ENCODE measurements at places on chromosomes 4 and X. TPM values are rescaled to one million over a fixed set of nuclear protein-coding genes. Genes with fewer than 3 reads are reported as not detected.

DNA sequence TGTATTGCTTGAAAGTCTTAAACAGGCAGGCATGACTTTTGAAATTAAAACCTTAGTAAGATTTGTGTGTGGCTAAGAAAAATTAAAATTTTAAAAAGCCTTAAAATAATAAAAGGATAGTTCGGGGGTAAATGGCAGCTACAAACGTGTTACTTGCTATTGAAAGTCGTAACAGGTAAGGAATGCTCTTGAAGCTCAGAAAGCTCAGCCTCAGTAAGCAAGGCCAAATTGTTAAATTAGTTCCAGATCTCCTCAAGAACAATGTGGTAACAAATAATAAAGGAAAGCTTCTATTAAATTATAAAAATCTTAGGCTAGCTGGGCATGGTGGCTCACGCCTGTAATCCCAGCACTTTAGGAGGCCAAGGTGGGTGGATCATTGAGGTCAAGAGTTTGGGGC lies 25.5 kb downstream of the PRMT9 start:
- H3K4me1 ChIP-seq, result peaks cover 12% of the 10 kb centered on the region
- H3K36me3 ChIP-seq, result peaks cover 4% of the 10 kb centered on the region
- no peak overlapping the region for H3K4me3 ChIP-seq
- H3K27me3 ChIP-seq, result no peaks in the 10 kb centered on the region
- DNase-seq, result no peak
- H3K27ac ChIP-seq, result no peak overlapping the region

DNA sequence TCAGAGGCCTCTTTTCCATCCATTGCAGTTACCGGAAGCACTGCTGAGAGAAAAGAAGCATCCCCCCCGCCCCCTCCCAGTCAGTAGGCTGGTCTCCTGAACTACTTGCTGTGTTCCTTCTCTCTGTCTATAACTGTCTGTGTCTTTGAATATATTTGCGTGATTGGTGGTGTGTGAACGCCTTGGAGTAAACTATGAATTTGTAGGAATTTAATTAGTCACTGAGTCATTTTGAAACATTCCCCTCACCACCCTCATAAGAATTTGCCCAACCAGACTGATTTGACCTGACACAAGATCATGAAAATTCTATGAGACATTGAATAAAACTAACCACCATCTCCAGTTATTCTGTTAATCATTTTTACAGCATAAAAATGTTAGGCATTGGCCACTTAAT lies 6.7 kb upstream of the NXF3 start:
- DNase-seq, result no peak
- H3K27ac ChIP-seq, result no peak overlapping the region
- no peak overlapping the region for H3K4me3 ChIP-seq
- no peaks in the 10 kb centered on the region for H3K27me3 ChIP-seq

GRCh38 chrX:4935401-4935800 lies 1222.0 kb upstream of the PRKX start:
- no peaks in the 10 kb centered on the region for H3K27me3 ChIP-seq
- H3K4me3 ChIP-seq, result no peak overlapping the region
- no peak overlapping the region for H3K27ac ChIP-seq
- no peak for DNase-seq
- H3K4me1 ChIP-seq, result no peaks in the 10 kb centered on the region

GRCh38 chr4:175054980-175055379 lies 136.8 kb downstream of the ADAM29 start:
- no peaks in the 10 kb centered on the region for H3K36me3 ChIP-seq
- H3K4me3 ChIP-seq, result no peak overlapping the region
- no peaks in the 10 kb centered on the region for H3K4me1 ChIP-seq
- DNase-seq, result peak; percentile 79

DNA sequence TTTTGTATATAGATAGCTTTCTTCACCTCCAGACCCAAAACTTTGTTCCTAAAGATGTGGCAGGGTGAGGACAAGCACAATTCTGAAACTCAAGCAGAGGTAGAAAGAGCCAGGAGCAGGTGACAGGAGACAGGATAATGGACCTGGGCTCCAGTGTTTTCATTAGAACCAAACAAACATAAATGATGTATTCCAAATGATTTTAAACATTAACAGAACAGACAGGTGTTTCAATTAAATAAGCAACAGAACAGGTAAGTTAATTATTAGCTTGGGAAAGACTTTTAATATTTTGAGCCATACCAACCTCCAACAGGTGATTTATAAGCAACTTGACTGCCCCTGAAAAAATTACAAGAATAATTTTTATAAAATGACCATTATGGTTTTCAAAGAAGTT lies 459.4 kb upstream of the LCORL start:
- H3K4me3 ChIP-seq, result no peak overlapping the region
- H3K4me1 ChIP-seq, result no peaks in the 10 kb centered on the region
- no peak overlapping the region for H3K27ac ChIP-seq
- peaks cover 5% of the 10 kb centered on the region for H3K36me3 ChIP-seq
- DNase-seq, result no peak
- no peaks in the 10 kb centered on the region for H3K27me3 ChIP-seq

DNA sequence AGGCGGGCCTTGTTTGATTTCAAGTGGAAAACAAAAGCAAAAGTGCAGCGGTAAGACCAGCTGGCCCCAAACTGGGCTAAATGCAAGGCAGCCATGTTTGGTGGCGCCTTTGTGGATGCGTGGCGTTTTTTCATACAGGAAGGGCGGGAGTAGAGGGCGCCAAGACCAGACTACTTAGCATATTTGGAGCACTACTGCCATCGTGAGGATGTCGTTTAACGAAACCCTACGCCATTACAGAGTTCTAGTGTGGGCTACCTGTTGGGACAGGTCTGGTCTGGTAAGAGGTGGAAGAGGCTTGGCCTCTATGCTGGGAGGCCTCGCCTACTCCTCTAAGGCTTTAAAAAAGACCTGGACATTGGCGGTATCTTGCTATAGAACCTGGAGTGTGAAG lies 230.7 kb upstream of the STK26 start:
- H3K36me3 ChIP-seq, result peaks cover 29% of the 10 kb centered on the region
- no peaks in the 10 kb centered on the region for H3K4me1 ChIP-seq
- no peak overlapping the region for H3K4me3 ChIP-seq
- no peak for DNase-seq
- H3K27ac ChIP-seq, result no peak overlapping the region
- H3K27me3 ChIP-seq, result no peaks in the 10 kb centered on the region

ARMCX2 gene
- total RNA-seq, result 129 TPM

ZNF518B gene
- total RNA-seq, result 9.5 TPM

SSX1 gene
- total RNA-seq, result not detected

Measured in GM23338 (cell line).